ENCODE measurements at places on chromosomes 2 and 18.
A peak's percentile ranks its signal among the peaks of the same experiment; 100 is the strongest.

- no peak for DNase-seq
These were observed 165.4 kb downstream of the MSH2 start for GRCh38 chr2:47568164-47568850.

DNA sequence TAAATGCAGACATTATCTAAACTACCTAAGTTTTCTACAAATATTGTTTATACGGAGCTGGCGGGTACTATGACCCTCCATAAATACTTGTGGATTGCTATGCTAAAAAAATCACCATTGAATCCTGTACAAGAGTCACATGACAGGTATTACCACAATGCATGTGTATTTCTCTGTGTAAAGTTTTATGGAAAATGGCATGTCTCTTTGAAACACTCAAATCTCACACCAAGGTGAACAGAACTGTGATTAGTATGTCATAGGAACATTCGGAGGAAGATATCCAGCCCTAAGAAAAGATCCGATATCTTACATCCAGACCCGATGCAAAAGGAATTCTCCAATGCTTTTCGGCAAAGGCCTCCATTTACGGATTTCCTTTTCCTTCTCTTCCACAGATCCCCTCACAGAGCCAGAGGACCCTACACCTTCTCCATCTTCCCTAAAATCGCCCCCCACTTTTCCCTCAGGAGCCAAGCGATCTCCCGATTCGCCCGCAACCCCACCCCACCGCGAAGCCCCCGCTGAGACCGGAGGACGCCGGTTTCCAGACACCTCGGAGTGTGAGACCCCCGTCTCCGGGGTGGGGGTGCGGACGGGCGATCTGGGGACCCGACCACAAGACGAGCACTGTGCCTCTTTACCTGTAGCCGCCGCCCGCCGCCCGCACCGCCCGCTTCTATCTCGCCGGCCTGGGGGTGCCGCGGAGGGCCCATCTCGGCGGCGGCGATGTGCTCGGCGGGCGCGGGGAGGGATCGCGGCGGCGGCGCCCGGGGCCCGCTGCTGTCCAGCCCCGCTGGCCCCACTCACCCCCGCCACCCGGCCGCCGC, 1.2 kb downstream of the SAP130 start:
- DNase-seq: peak; percentile 2

- DNase-seq: peak; percentile 40
These were observed 34.4 kb upstream of the PKDCC start for GRCh38 chr2:42013409-42013808.

GRCh38 chr2:174263997-174264396, 15.7 kb upstream of the OLA1 start:
- peak; percentile 96 for DNase-seq

Measured in MCF 10A (cell line).